ENCODE measurements at places on chromosomes 7 and 10.

DNA sequence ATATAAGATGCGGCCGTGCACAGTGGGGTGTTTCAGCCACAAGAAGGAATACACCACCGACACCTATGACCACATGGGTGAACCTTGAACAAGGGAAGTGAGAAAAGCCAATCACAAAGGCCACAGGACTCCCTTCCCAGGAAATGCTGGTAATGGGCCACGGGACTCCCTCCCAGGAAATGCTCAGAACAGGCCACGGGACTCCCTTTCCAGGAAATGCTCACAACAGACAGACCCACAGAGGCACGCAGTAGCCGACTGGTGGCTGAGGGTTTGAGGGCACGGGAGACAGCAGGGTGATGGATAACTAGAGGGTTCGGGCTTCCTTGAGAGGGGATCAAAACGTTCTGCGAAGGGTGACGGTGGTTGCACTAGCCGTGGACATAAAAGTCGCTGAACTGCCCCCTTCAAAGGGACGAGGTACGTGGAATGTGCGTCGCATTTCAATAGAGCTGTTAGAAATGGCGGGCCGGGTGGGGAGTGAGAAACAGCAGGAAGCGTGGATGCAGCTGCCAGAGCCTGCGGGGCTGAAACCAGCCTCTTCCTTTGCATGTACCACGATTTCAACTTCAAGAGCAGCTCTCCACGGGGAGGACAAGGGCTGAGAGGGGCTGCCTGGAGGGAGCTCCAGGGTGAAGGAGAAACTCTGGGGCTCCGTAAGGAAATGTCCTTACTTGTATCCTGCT, 274.0 kb downstream of the ELFN1 start:
- H3K27ac ChIP-seq: no peak overlapping the region
- no peak overlapping the region for H3K4me3 ChIP-seq
- no peaks in the 10 kb centered on the region for H3K4me1 ChIP-seq
- DNase-seq: no peak
- no peaks in the 10 kb centered on the region for H3K27me3 ChIP-seq

DNA sequence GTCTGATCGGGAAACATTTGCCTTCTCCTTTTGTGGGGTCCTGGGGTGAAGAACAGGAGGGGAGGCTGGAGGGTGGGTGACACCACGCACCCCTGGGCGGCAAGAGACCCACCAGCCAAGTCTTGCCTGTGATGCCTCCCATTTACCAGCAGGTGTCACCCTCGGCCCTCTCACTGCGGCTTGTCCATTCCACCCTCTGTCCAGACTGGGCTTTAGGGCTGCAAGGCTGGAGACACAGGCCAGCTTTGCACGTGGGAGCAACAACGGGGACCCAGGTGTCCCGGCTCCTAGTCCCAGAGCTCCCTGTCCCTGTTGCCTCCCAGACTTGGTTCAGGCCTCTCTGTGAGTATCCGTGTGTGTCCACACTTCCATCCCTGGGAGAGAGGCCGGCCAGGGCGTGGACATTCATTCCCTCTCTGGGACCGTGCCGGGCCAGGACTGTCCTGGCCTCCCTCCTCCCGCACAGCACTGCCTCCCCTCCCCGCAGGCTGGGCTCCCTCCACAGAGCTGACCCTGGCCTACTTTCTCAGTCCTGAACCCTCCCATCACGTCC, 36.2 kb upstream of the GTF2IRD1 start:
- no peak overlapping the region for H3K27ac ChIP-seq
- H3K36me3 ChIP-seq: no peaks in the 10 kb centered on the region
- DNase-seq: peak; percentile 83
- H3K4me3 ChIP-seq: no peak overlapping the region
- no peaks in the 10 kb centered on the region for H3K27me3 ChIP-seq

GRCh38 chr7:24403557-24403956, 119.6 kb downstream of the NPY start:
- no peak overlapping the region for H3K27ac ChIP-seq
- no peaks in the 10 kb centered on the region for H3K36me3 ChIP-seq
- no peaks in the 10 kb centered on the region for H3K27me3 ChIP-seq
- no peak overlapping the region for H3K4me3 ChIP-seq
- no peaks in the 10 kb centered on the region for H3K4me1 ChIP-seq

DNA sequence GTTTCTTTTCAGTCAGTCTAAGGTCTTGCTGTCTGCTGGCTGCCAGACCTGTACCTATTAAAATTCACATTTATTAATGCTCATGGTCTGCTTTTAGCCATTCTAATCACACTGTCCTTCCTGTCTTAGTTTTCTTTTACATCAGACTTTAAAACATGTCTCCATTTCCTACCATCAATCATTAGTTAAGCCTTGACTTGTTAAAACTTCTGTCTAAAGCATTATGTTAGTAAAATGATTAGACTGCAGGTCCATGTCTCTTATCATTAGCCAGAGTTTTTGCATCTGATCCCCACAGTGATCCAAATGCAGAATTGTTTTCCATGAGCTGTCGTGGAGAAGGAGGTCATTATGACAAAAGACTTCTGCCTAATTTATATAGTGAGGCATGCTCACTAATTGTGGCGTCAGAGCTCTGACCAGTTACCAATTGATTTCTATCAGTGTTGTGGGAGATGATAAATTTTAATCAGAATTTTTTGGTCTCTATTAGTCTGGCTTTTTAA, 226.5 kb downstream of the DKK1 start:
- H3K4me1 ChIP-seq: peaks cover 8% of the 10 kb centered on the region
- H3K36me3 ChIP-seq: no peaks in the 10 kb centered on the region
- H3K27ac ChIP-seq: peak overlapping the region; percentile 25
- H3K27me3 ChIP-seq: no peaks in the 10 kb centered on the region

- no peak overlapping the region for H3K27ac ChIP-seq
- H3K36me3 ChIP-seq: peaks cover 42% of the 10 kb centered on the region
- H3K27me3 ChIP-seq: no peaks in the 10 kb centered on the region
- no peak overlapping the region for H3K4me3 ChIP-seq
- no peak for DNase-seq
- peaks cover 2% of the 10 kb centered on the region for H3K4me1 ChIP-seq
These were observed 166.2 kb upstream of the PRR15 start for GRCh38 chr7:29397398-29397797.

DNA sequence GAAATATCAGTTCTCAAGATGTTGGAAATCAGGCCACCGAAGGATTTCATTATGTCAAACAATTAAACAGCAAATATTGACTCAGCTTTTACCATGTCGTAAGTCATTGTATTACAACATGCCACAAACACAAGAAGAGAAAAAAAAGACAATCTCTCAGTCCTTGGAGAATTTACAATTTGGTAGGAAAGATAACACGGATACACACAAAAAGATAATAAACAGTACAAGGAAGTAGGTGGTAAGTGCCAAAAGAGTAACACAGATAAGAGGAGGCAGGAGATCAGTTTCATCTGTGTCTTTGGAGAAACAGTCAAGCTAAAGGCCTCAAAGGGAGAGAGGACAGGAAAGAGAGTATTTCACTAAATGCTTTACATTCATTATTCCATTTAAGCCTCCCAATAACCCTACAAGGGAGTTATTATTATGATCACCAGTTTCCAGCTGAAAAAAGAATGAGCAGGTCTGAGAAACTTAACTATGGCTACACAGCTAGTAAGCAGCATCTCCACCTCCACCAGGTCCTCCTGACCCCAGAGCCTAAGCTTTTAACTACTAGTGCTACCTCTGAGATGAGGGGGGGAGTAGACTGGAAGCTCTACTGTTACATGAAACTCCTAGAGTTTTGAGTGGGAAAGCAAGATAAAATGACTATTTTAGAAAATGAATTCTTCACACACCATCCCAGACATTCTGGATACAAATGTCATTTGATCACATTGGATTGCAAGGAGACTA, 13.9 kb upstream of the DNAJC1 start:
- no peak for DNase-seq
- H3K27me3 ChIP-seq: no peaks in the 10 kb centered on the region
- no peaks in the 10 kb centered on the region for H3K36me3 ChIP-seq
- no peak overlapping the region for H3K4me3 ChIP-seq
- no peak overlapping the region for H3K27ac ChIP-seq

- no peak overlapping the region for H3K4me3 ChIP-seq
- H3K27ac ChIP-seq: no peak overlapping the region
- no peaks in the 10 kb centered on the region for H3K36me3 ChIP-seq
- no peaks in the 10 kb centered on the region for H3K4me1 ChIP-seq
These were observed 580.0 kb downstream of the XPNPEP1 start for GRCh38 chr10:109343293-109343692.

- no peaks in the 10 kb centered on the region for H3K4me1 ChIP-seq
- H3K27ac ChIP-seq: no peak overlapping the region
- DNase-seq: no peak
- H3K36me3 ChIP-seq: no peaks in the 10 kb centered on the region
- no peak overlapping the region for H3K4me3 ChIP-seq
These were observed 47.6 kb downstream of the POT1 start for GRCh38 chr7:124881981-124882380.

GRCh38 chr10:86962981-86963310, 4.5 kb downstream of the SNCG start:
- H3K27ac ChIP-seq: no peak overlapping the region
- no peaks in the 10 kb centered on the region for H3K27me3 ChIP-seq
- H3K36me3 ChIP-seq: no peaks in the 10 kb centered on the region

- no peak overlapping the region for H3K27ac ChIP-seq
- H3K4me3 ChIP-seq: no peak overlapping the region
- H3K27me3 ChIP-seq: no peaks in the 10 kb centered on the region
- H3K4me1 ChIP-seq: no peaks in the 10 kb centered on the region
These were observed 95.3 kb upstream of the MAGI2 start for GRCh38 chr7:79548727-79549126.

DNA sequence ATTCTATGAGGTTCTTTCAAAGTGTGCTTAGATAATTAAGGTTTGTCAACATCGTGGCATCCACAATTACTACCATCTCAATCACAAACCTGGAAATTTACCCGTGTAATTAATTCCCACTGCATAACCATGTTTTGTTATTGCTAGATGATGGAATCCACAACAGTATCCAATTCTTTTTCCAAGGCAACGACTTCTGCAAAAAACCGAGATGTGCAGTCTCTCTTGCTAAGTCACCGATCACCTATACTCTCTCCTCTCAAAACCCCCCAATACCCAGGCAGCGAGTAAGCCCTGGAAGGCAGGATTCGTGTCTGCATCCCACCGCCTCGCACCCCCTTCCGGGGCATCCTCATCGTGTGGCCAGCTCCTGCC, 678 bp upstream of the EIF4H start:
- H3K4me1 ChIP-seq: peaks cover 4% of the 10 kb centered on the region
- no peaks in the 10 kb centered on the region for H3K27me3 ChIP-seq
- peak overlapping the region; percentile 76 for H3K4me3 ChIP-seq

- H3K27ac ChIP-seq: no peak overlapping the region
- no peaks in the 10 kb centered on the region for H3K27me3 ChIP-seq
- DNase-seq: peak; percentile 48
These were observed 25.8 kb upstream of the PPP2R2D start for GRCh38 chr10:131874991-131875451.

- H3K27me3 ChIP-seq: no peaks in the 10 kb centered on the region
- no peaks in the 10 kb centered on the region for H3K36me3 ChIP-seq
- no peak overlapping the region for H3K27ac ChIP-seq
- no peaks in the 10 kb centered on the region for H3K4me1 ChIP-seq
These were observed 197.4 kb downstream of the AHR start for GRCh38 chr7:17495655-17496394.

- no peaks in the 10 kb centered on the region for H3K36me3 ChIP-seq
- no peaks in the 10 kb centered on the region for H3K27me3 ChIP-seq
- no peaks in the 10 kb centered on the region for H3K4me1 ChIP-seq
- no peak for DNase-seq
- H3K27ac ChIP-seq: no peak overlapping the region
These were observed 33.3 kb upstream of the MNX1 start for GRCh38 chr7:157043745-157044144.

DNA sequence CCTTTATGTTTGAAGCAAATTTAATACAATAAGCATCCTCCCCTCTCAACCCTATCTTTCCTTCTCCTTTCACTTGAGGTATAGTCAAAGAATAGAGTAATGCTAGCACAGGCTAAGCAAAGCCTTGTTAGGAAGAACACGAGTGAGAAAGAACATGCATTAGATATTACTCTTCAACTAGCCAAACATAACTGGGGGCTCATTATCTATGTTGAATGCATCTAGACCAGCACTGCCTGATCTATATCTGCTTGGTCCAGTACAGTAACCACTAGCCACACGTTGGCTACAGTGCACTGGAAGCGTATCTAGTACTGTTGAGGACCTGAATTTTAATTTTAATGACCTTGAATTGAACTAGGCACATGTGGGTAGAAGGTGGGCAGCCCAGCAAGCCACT, 21.0 kb downstream of the SFMBT2 start:
- H3K4me1 ChIP-seq: no peaks in the 10 kb centered on the region
- no peak for DNase-seq
- H3K4me3 ChIP-seq: no peak overlapping the region
- H3K27ac ChIP-seq: no peak overlapping the region
- H3K27me3 ChIP-seq: no peaks in the 10 kb centered on the region

DNA sequence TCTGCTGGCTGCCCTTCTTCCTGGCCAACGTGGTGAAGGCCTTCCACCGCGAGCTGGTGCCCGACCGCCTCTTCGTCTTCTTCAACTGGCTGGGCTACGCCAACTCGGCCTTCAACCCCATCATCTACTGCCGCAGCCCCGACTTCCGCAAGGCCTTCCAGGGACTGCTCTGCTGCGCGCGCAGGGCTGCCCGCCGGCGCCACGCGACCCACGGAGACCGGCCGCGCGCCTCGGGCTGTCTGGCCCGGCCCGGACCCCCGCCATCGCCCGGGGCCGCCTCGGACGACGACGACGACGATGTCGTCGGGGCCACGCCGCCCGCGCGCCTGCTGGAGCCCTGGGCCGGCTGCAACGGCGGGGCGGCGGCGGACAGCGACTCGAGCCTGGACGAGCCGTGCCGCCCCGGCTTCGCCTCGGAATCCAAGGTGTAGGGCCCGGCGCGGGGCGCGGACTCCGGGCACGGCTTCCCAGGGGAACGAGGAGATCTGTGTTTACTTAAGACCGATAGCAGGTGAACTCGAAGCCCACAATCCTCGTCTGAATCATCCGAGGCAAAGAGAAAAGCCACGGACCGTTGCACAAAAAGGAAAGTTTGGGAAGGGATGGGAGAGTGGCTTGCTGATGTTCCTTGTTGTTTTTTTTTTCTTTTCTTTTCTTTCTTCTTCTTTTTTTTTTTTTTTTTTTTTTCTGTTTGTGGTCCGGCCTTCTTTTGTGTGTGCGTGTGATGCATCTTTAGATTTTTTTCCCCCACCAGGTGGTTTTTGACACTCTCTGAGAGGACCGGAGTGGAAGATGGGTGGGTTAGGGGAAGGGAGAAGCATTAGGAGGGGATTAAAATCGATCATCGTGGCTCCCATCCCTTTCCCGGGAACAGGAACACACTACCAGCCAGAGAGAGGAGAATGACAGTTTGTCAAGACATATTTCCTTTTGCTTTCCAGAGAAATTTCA, 1.7 kb downstream of the ADRB1 start:
- H3K4me3 ChIP-seq: peak overlapping the region; percentile 2
- no peak for DNase-seq
- no peak overlapping the region for H3K27ac ChIP-seq
- no peaks in the 10 kb centered on the region for H3K36me3 ChIP-seq
